ENCODE measurements at places on chromosomes 5 and 9. TPM values are rescaled to one million over a fixed set of nuclear protein-coding genes. Genes with fewer than 3 reads are reported as not detected.

- no peak for DNase-seq
Measured at GRCh38 chr5:157388111-157388710, 71.8 kb upstream of the NIPAL4 start.

- DNase-seq, result no peak
Measured at GRCh38 chr5:109700516-109701153, 10.9 kb downstream of the MAN2A1 start.

- DNase-seq, result no peak
Measured at GRCh38 chr5:123882965-123883345, 371.0 kb downstream of the CSNK1G3 start.

GRCh38 chr9:7640231-7640630 is 159.3 kb downstream of the DMAC1 start:
- no peak for DNase-seq

- no peak for DNase-seq
Measured at GRCh38 chr5:60597572-60598320, 102.2 kb downstream of the DEPDC1B start.

DNA sequence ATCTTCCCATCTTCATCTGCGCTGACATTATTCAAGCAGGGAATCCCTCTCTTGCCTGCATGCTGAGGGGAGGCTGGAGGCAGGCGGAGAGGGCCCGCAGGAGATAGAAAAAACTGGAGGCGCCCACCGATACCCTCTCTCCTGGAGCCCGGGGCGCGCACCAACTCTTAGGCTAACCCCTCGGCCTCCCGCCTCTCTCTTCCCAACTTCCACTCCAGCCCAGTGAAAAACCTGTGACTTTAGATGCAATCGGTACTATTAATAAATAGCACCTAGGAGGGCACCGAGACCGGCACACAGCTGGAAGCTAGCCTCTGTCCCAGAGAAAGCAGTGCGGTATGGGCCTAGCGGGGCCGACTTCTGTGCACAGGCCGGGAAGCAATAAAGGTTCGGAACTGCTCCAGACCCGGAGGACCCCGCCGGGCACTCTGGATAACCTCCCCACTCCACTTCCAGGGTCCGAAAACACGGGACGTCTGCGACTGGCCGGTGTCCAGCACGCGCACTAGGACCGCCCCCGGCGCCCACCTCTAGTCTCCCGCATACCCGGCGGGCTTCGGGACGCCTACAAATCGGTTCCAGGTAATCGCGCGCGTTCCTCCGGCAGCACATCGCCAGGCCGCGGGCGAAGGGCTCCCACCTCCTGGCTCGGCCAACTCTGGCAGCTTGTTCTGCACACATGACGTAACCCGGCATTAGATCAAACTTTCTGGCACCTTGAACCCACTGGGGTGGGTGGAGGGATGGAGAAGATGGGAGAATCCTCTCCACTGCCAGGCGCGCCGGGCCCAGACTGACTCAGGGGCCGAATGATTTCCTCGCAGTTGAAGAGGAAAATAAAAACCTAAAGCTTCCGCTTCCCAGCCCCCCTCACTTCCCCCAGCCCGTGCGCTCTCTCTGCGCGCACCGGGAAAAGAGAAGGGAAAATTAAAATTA is 1.4 kb downstream of the EFNA5 start:
- DNase-seq, result peak; percentile 55

GRCh38 chr5:151896031-151896691 is 28.5 kb downstream of the GLRA1 start:
- DNase-seq, result no peak

DNA sequence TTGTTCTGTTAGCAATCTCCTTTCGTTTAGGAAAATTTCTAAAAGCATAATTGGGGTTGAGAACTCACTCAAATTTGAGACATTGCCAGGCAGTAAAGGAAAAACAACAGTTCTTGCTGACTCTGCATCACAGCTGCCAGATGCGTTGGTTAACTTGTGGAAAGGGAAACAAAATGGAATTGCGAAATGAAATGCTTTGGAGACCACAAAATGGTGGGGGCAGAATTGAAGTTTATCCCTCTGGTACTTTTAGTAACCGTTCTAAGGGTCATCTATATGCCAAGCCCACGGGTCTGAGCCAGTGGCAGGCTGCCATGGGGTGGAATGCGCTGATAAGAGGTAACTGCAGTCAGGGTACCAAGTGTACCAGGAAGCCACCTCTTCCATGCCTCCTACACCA is 28.6 kb upstream of the SELENOP start:
- DNase-seq, result no peak

GRCh38 chr5:31453522-31453921 is 78.4 kb downstream of the DROSHA start:
- no peak for DNase-seq

GRCh38 chr5:154088801-154089200 is 50.0 kb downstream of the MFAP3 start:
- no peak for DNase-seq

- DNase-seq, result no peak
Measured at GRCh38 chr5:159021901-159022556, 77.7 kb downstream of the EBF1 start.

DNA sequence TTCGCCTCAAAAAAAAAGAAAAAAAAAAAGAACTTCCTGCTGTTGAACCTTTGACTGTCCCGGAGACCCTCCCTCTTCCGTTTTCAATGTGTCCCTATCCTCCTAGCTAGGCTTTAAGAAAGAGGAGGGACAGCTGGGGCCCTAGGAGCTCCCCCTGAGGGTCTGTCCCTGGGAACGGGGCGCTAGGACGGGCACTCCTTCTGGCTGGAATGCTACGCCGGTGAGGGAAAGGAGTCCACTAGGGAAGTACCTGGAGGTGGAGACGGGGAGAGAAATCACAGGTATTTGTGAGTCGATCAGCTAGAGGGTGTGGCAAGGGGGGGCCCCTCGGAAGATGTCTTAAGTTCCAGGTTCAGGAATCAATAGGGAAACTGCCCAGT is 4.6 kb downstream of the SIT1 start:
- DNase-seq, result peak; percentile 72

DNA sequence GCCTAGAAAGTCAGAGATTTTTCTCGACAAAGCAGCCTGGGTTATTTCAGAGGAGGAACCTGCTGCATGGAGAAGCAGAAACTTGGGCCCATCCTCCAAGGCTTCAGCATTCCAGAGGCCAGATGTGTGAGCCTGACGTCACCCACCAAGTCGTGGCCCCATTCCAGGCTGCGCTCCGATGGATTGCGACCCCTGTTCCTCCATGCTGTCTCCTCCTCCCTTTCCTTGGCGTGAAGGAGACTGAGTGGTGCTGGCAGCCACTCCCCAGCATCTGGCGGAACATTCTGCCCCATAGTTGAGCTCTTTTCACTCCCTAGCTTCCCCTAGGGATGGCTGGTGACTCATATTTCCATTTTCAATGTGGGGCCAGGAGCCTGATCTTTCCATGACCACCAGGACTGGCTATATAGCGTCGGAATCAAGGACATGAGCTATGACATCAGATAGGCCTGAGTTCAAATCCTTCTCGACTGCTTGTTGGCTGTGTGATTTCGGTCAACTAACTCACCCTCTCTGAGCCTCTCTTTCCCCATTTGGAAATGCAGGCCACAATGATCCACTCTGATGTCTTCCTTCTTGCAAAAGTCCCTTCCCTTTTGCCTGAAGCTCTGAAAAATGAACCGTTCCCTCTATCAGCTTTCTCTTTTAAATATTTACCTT is 24.5 kb upstream of the DUSP1 start:
- peak; percentile 74 for DNase-seq

DNA sequence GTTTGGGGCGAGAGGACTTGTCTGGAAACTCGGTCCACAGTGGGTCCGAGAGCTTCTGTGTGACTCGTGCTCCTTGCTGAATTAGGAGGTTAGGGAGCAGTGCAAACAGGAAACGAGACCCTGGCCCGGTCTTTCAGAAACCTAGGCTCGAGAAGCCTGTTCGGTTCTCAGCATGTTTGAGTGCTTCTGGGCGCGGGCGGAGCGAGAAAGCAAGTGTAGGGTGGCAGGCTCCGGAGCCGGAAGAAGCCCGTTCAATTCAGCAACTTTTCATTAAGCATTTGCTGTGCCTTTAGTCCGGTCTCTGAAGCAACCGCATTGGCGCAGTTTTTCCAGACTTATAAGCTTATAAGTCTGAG is 547 bp downstream of the CLTA start:
- DNase-seq, result no peak

GRCh38 chr5:58046371-58046770 is 413.5 kb downstream of the PLK2 start:
- DNase-seq, result no peak

DNA sequence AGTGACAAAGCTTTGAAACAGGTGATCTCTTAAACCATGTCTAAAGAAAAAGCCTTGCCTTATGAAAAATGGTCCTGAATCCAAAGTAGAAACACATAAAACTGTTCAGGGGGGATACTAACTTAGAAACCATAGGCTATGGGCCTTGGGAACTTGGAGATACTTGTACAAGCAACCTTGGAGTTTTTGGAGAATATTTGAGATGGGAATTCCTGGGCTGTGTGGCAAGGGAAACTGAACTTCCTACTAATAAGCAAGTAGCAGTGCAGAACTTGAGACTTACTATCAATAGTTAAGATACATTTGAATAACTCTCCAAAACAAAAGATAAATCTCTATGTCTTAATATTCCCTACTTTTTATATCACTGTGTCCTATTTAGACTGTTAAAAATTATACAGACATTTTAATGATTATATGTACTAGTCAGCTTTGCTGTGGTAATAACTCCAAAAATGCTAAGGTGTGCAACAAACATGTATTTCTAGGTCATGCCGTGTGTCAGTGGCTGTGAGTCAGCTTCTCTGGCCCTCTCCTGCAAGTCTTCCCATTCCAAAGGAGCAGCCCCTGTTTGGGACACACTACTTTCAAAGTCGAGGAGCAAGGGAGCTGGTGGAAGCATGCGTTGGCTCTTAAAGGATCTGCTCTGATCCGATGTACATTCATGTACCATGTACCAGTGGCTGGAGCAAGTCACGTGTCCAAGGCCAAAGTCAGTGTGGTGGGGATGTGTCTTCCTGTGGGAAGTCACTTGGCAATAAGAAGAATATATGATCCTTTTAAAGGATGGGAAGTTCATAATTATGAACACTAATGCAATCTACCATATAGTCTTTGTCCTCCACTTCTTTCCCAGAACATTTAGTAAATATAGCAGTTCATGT is 39.6 kb downstream of the SNX30 start:
- DNase-seq, result no peak

GRCh38 chr5:160064995-160065614 is 54.1 kb downstream of the PWWP2A start:
- DNase-seq, result peak; percentile 56

- DNase-seq, result no peak
Measured at GRCh38 chr5:69451941-69452647, 37.2 kb downstream of the MARVELD2 start.

GRCh38 chr5:132205385-132206125 is 22.1 kb downstream of the P4HA2 start:
- peak; percentile 4 for DNase-seq

- no peak for DNase-seq
Measured at GRCh38 chr5:106134549-106134948, 1536.2 kb downstream of the EFNA5 start.

GRCh38 chr5:117829646-117830045 is 1158.7 kb downstream of the DTWD2 start:
- DNase-seq, result no peak

DNA sequence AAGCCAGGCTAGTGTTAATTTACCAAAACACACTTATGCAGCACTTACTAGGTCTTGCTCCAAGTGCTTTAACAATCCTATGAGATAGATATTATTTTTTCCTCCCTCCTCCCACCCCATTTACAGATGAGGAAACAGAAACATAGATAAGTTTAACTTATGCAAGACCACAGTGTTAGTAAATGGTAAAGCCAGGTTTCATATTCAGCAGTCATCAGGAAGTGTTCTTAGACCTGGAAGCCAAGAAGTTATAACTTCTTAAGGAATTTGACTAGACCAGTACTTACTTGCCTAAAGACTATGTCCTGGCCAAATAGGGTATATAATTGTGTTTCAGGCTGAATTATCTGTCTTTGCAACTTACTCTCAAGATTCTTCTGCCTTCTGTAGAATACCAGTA is 15.9 kb downstream of the ABHD17B start:
- no peak for DNase-seq

GRCh38 chr5:143796753-143797152 is 15.2 kb upstream of the HMHB1 start:
- DNase-seq, result no peak

GRCh38 chr9:95130484-95130883 is 187.0 kb downstream of the FANCC start:
- DNase-seq, result no peak

Gene TRPM3
- 0.64 TPM for total RNA-seq

Gene HAND1
- 0.59 TPM for total RNA-seq

Gene LAMC3
- 2.1 TPM for total RNA-seq

Gene UBE2D2
- 55.1 TPM for total RNA-seq

Gene NR4A3
- total RNA-seq, result 4.9 TPM

Gene DIMT1
- total RNA-seq, result 38.1 TPM

Gene MAMDC2
- 17.0 TPM for total RNA-seq

Gene CD74
- 393 TPM for total RNA-seq

Gene ATP10B
- not detected for total RNA-seq

Gene IRX2
- 26.2 TPM for total RNA-seq

Gene CNTNAP3
- 23.9 TPM for total RNA-seq

Gene NMUR2
- 0.33 TPM for total RNA-seq

Gene RPL12
- 3,232 TPM for total RNA-seq

Gene ROPN1L
- 0.29 TPM for total RNA-seq

Gene CER1
- not detected for total RNA-seq

Gene SH3TC2
- total RNA-seq, result 2.3 TPM
